ENCODE measurements at places on chromosomes 12 and 14.

DNA sequence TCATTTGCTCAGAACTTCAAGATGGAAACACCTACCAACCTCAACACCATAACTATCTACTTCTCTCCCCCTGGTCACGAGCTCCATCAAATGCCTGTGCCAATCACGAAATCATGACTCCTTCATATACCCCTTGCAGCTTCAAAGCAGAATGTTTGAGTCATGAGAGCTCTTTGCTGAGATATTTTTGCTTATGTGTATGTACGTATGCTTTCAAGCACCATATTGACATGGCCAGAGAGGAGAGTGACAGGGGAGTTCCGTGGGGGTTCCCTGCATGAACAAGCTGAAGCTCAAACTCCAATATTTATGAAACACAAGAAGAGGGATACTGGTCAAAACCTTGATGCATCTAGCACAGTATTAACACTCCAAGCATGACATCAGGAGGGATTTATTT, 374.4 kb downstream of the DPF3 start:
- no peak for DNase-seq

DNA sequence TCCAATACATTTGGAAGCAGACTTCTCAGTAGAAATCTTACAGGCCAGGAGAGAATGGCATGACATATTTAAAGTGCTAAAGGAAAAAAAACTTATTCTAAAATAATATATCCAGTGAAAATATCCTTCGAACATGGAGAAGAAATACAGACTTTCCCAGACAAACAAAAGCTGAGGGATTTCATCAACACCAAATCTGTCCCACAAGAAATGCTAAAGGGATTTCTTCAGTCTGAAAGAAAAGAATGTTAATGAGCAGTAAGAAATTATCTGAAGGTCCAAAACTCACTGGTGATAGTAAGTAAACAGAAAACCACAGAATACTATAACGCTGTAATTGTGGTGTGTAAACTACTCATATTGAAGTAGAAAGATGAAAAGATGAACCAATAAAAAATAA, 103.9 kb downstream of the INSM2 start:
- DNase-seq, result no peak

- DNase-seq, result no peak
Observed at GRCh38 chr12:46470036-46470627, 97.6 kb upstream of the SLC38A2 start.

- no peak for DNase-seq
Observed at GRCh38 chr14:44736326-44736725, 225.4 kb downstream of the KLHL28 start.

DNA sequence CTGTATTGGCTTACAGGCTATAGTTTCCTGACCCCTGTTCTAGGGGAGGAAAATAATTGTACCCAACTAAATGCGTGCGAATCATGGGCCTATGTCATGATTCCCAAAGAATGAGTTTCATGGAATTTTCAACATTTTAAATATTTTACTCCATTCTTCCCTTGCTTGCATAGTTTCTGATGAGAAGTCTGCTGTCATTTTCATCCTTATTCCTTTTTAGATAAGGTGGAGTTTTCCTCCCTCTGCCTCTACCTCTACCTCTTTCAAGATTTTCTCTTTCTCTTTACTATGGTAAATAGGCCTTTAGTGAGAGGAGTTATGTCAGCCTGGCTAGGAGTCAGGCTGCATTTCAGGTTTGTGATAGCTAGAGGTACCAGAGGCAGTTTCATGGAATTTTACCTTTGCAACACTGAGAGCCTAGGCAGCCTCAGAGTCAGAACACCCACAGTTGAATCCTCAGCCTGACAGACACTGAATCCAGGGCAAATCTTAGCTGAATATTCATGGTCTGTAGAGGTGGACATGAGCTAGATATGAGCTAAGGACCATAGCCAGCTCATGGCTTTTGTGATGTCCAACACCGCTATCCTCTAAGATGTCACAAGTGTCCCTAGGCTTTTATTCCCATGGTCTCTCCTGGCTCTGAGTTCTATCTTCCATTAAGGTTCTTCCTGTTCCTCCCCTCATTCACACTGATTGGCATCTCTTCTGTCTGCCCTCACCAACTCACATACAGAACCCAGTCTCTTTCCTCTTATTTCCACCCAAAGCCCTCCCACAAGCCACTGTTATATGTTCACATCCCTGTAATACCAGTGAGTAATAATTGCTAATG, 6.0 kb downstream of the SERPINA3 start:
- DNase-seq, result no peak

DNA sequence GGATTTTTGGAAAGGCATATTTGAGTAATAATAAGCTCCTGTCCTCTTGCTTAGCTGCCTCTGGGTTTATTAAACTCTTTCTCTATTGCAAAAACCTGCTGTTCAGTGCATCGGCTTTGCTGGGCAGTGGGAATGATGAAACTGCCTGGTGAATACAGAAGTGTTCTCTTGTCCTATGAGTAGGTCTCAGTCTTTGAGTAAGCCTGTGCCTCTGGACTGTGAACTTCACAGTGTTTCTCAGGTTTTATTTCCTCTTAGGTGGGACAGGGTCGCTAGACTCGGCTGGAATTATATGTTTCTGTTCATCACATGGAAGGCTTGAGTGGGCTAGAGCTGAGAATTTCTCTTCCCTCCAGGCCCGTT, 46.4 kb downstream of the CRADD start:
- DNase-seq, result no peak

DNA sequence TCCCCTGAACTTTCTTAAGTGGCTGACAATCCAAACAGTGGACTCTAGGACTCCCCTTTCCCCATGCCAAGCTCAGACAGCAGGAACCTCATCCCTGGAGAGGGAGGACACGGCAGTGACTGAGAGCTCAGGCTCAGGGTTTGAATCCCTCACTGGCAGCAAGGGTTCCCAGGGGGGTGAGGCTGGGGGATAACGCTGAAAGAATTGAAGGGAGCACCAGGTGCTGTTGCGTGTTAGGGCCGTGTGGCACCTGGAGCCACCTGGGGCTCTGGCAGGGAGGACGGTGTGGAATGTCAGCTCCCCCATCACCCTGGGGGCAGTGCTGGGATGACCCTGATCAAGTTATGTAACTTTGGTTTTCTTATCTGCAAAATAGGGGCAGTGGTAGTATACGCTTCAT, 40.1 kb downstream of the ANO2 start:
- no peak for DNase-seq

- no peak for DNase-seq
Observed at GRCh38 chr12:51253276-51253675, 14.7 kb downstream of the DAZAP2 start.

GRCh38 chr14:68254669-68255527, 435.3 kb downstream of the RAD51B start:
- DNase-seq, result no peak

DNA sequence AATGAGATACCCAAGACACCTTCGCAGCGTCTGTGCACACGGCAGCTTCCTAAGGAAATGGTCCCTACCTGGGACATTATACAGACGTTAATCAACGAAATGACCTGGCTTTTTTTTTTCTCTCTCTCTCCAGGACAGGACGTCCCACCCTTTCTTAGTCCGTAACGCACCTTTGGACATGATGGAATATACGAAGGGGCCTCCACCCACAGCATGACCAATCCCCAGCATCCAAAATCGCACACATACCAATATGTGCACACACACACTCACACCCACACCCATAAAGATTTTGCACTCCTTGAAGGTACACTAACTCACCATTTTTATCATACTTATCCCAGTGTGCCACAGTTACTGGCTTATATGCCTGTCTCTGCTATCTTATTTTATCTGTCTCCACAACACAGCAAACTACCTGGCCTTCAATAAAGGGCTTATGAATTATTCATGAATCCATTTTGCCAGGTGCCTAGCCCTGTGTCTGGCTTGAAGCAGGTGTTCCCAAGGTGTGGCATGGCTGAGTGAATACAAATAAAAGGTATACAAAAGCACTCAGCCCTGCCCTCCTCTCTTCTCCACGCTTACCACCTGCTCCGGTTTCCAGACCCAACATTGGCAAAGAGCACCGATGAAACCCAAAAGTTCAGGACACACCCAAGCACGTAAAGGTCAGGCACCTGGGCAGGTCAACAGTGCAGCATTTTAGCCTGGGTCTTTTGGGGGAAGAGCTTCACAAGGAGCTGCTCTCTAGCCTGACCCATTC, 2.2 kb downstream of the SCNN1A start:
- DNase-seq, result no peak

GRCh38 chr14:59096303-59096702, 92.2 kb upstream of the DAAM1 start:
- no peak for DNase-seq

DNA sequence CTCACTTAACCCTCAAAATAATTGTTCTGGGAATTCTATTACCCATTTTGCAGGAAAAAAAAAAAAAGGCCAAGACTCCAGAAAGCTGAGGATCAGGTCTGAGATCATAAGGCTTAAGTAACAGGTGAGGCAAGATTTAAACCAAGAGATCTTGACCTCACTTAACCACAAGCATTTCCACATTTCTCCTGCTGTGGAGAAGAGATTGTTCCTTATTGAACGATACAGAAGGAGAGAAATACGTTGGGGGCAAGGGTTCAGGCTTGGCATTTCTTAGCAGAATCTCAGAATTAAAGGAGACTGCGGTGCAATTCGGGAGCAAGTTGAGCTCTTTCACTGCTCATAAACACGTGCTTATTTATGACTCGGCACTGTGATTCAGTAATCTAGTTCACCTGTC, 885.3 kb upstream of the TMEM132C start:
- DNase-seq, result no peak

- DNase-seq, result no peak
Observed at GRCh38 chr12:98951406-98951805, 306.3 kb downstream of the APAF1 start.

- DNase-seq, result no peak
Observed at GRCh38 chr14:22997676-22998323, 12.1 kb downstream of the C14orf93 start.

GRCh38 chr12:2800046-2800570, 5.3 kb downstream of the FKBP4 start:
- no peak for DNase-seq

DNA sequence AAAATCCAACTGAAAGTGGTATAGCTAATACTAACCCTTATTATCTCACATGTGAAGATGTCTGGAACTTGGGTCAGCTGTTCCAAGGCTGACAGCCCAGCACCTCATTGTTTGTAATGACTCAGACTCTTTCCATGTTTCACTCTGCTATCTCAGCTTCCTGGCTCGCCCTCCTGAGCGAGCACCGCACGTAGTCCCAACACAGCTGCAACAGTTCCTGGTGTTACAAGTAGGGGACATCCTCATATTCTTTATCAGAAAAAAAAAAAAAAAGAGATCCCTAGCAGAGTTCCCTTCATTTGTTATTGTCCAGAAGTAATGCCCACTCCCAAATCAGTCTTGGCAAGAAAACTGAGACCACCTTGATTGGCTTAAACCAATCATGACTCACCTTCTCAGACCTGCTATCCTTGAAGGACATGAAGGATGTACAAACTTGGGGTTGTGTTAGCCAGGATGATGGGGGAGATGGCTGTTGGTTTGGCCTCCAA, 92.5 kb downstream of the ADCK1 start:
- peak; percentile 11 for DNase-seq

- no peak for DNase-seq
Observed at GRCh38 chr12:68276402-68276930, 23.1 kb upstream of the IL22 start.

DNA sequence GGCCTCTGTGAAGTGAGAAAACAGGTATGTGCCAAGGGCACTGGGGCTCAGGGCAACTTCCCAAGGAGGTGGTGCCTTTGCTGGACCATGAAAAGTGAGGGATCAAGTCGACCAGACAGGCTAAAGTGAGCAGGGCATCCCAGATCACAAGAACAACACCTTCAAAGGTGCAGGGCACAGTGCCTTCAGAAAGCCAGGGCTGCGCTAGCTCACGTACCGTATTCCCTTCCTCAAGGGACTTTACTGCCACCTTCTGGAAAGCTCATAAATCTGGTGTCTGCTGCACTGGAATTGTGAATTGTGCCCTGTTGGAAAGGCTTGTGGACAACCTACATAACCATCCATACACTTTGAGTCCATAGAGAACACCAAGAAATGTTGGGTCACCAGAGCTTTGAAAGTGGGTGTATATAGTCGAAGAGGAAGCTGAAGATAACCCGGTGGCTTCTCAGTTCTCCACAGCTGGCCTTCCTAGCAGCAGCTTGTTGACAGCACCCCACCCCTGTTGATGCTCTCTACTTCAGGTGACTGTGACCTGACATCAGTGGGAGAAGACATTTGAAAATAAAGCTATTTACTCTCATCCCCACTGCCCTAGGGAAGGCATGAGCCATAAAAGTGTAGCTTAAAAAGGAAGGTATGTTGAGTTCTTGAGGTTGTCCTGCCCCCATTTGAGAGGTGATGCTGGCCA, 24.5 kb downstream of the FIGNL2 start:
- peak; percentile 74 for DNase-seq

DNA sequence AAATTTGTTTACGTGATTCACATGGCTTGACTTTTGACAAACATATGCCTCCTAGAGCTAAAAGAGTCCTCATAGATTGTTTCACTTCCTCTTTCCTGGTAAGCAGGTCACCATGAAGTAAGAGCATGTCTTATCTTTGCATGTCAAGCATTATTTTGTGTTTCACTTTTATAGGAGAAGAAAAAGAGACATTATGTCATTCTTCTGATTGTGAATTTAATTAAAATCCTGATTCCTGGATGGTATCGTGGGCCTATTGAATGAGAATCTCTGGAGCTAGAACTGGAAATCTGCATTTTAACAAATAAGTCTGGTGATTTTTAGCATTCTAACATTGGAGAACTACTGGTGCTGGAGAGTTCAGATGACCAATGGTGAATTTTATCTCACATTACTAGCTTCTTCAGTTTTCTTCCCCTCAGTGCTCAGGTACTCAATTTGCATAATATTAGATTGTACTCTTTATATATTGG, 218.6 kb upstream of the ATP2B1 start:
- no peak for DNase-seq

DNA sequence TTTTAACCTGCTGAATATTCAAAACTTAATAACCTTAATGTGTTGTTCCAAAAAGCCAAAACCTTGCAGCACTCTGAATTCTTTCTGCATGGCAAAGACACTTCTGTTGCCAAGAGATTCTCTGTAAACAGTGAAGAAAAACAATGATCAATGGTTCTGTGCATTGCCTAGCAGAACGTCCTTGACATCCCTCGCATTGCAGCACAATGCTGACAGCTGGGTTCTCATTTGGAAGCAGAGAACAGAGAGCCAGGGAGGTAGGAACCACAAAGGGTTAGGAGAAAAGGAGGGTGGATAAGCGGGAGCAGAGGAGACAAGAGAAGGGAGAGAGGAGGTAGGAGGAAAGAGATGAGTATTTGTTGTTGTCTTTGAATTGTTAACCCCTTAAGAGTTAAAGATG, 501.1 kb downstream of the NAV3 start:
- DNase-seq, result no peak

DNA sequence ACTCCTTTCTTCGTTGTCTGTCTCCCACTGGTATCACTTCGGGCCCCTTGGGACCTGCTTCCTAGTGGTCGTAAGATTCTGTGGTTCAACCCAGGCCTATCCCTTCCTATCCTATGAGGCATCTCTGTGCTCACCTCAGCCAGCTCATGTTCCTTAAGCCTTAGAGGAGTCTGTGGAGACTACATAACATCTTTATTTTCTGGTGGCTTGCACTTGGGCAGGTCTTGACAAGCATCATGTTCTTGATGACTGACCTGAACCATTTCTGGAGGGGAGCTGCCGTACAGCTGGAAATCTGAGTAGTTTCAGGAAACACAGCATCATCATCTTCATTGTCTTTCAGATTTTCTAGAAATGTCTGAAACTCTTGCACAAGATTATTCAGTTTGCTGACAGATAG, 69.3 kb downstream of the PPFIBP1 start:
- DNase-seq, result no peak

GRCh38 chr12:110556705-110557104, 26.4 kb downstream of the PPTC7 start:
- DNase-seq, result peak; percentile 49

GRCh38 chr14:68896132-68896531, 83.0 kb downstream of the ACTN1 start:
- DNase-seq, result no peak
